ENCODE measurements at places on chromosomes 2 and 18.

DNA sequence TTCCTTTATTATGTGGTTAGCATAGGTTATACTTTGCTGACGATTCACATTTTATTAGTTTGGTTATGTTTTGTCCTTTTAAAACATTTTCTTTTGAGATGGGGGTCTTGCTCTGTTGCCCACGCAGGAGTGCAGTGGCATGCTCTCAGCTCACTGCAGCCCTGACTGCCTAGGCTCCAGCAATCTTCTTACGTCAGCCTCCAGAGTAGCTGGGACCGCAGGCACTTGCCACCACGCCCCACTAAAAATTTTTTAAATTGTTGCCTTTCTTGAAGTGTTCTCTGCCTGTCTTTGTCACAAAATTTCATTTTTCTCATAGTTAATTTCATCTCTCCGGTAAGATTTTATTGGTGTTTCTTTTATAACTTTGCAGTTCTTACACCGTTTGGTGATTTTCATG is 18.9 kb downstream of the HRH4 start:
- DNase-seq, result no peak

DNA sequence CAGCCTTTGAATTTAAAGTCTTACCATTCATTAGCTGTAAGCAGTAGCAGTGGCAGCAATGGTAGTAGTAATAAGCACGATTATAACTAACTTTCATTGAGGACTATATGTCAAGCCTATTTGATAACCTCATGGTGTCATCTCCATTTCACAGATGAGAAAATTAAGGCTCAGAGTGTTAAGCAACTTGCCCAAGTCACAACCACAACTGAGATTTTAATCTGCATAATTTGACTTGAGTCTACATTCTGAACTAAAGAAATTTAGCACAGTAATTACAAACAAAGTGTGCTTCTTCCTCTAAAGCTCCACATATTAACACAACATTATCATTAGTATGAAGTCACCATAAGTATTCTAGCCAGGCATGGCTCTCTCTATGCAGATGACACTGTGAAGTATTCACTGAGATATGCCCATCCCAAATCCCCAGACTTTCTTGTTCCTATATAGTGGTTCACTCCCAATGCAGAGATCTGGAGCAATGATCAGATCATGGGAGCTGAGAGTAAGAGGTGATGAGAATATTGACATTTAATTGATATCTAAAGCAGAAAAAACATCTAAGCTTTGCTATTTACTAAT is 120.2 kb downstream of the ATAD2B start:
- DNase-seq, result no peak

GRCh38 chr2:217897091-217897715 is 105.6 kb downstream of the TNS1 start:
- DNase-seq, result no peak

DNA sequence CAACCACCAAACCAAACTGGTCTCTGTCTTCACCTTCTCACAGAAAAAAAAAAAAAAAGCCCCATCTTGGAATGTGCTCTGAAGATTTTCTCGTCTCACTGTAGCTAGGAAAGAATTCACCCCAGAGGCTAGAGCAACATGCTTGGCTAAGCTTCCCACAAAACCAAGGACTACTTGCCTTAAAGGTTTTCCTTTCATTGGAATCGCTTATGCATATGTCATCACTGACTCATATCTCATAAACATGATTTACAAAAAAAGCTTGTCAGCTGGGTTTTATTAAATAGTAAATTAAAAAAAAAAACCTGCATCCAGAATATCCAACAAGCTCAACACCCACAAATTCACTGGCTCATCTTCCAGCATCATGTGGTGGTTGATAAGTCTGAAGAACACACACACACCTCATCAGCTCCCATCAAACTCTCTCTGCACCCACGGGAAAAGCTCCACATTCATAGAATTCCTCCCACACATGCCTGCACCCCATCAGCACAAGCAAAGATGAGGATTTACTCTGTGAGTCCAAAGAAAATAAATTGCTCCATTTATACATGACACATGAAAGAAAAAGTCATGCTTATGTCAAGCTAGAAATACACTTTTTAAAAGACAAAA is 182.0 kb upstream of the TRIB2 start:
- DNase-seq, result no peak

DNA sequence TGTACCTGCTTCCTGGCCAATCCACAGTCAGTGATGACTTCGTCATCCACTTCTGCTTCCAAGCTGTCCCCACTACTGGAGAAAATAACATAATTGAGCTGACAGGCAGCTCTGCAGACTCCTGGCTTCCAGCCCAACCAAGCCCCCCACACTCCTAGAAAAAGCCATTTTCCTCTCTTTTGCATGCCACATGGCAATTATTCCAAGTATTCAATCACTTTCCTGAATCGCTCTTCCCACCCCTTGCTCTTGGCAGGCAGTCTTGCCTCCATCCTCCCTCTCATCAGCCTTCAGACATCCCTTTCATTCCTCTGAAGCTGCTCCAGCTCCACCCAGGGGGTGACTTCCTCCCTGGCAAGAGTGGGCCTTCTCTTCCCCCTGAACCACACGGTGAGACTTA is 14.3 kb upstream of the ST8SIA5 start:
- no peak for DNase-seq

GRCh38 chr2:232937278-232937906 is 67.3 kb downstream of the SNORC start:
- no peak for DNase-seq

GRCh38 chr2:148455791-148456190 is 188.8 kb upstream of the EPC2 start:
- DNase-seq, result no peak

DNA sequence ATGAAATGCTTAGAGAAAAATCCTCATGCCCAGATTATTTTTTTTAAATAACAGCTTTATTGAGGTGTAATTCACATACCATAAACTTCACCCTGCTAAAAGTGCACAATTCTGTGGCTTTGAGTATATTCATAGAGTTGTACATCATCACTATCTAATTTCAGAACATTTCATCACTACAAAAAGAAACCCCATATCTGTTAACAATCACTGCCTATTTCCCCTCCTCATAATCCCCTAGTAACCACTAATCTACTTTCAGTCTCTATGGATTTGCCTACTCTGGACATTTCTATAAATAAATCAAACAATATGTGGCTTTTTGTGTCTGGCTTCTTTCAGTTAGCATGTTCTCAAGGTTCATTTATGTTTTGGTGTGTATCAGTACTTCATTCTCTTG is 51.4 kb downstream of the OSBPL1A start:
- DNase-seq, result no peak

DNA sequence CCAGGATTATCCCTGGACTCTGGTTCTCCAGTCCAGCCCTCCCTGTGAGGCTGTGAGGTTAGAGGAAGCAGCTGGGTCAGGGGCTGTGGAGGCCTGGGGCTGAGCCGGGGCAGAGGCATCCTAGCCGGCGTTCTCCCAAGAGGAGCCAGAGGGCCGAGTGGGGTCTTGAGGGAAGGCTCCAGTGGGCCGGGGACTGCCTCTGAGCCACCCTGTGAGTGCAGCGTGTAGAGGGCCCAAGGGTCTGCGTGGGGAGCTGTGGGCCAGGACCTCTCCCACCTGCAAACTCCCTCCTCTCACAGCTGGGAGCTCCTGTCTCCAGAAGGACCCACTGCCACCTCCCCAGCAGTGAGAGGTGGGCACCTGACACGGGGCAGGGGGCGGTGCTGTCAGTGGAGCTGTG is 41.0 kb downstream of the GLI2 start:
- no peak for DNase-seq

- peak; percentile 10 for DNase-seq
These were observed 150.4 kb downstream of the PTH2R start for GRCh38 chr2:208556983-208557484.

DNA sequence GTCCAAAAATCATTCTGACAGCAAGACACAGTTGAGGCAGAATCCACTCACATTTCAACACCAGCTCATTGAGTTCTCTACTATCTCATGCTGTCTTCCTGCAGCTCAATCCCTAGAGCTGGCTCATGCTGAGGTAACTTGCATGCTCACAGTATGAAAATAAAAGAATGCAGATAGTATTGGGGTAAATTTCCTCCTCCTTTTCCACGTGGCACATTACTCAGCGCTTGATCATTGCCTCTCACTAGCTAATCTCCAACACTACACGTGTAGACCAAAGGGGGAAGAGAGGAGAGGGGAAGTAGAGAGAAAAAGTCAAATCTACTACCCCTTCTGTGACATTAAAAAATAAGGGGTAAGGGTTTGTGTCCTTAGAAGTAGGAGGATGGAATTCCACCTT is 300.6 kb downstream of the AFF3 start:
- DNase-seq, result no peak

DNA sequence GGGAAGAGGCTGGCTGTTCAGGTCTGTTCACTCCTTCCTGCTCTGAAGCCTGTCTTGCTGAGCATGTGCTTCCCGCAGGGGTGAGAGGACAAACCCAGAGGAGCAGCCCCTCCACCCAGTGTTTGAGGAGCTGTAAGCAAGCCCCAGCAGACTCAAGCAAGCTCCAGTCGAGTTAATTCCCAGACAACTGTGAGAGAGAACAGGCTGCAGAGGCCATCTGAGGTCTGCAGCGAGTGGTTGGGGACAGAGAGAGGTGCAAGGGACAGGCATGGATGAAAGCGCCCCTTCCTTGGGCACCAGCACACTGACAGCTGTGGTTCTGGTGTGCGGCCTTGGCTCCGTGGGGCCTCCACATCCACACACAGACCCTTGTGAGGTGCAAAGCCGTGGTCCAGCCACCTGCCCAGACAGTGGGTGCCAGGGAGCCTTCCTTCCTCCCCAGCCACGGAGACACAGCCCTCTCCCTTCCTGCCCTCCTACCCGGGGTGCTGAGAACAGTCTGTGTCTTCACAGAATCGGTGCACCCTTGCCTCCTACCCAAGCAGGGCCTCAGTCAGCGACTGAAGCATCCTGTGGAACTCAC is 36.2 kb downstream of the MAL start:
- DNase-seq, result no peak

- DNase-seq, result no peak
These were observed 1615.2 kb upstream of the ACVR2A start for GRCh38 chr2:146229508-146230155.

DNA sequence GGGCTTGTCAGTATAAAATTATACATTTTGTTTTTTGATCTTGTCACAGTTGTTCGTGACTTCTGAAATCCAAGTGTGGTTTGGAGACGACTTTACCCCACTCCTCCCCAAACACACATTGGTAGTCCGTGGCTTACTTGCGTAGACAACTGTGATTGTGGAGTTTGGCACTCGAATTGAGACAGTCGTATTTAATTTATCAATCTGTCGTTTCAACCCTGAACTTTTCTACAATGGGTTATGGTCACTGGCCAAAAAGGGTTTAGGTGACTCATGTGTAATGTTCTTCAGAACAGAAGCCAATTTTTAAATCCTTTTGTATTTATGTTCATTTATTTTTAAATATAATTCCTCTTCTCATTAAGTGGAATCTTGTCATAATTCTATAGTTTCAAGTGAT is 129.9 kb downstream of the SPTBN1 start:
- DNase-seq, result no peak

GRCh38 chr2:229780856-229781773 is 66.8 kb upstream of the DNER start:
- DNase-seq, result peak; percentile 28

DNA sequence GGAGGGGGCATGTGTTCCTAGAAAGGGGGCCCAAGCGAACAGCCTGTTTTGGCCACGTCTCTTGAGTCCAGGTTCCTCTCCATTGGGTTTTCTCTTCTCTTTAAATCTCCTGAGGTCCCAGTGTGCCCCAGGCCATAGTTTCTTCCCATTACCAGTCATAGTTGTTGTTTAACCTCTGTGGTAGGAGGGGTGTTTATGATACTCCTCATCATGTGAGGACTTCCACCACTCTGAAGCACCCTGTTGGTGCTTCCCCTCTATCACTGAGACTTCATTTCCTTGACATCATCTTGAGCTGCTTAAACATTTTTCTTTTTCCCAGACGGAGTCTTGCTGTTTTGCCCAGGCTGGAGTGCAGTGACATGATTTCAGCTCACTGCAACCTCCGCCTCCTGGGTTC is 45.9 kb downstream of the WIPF1 start:
- DNase-seq, result no peak

DNA sequence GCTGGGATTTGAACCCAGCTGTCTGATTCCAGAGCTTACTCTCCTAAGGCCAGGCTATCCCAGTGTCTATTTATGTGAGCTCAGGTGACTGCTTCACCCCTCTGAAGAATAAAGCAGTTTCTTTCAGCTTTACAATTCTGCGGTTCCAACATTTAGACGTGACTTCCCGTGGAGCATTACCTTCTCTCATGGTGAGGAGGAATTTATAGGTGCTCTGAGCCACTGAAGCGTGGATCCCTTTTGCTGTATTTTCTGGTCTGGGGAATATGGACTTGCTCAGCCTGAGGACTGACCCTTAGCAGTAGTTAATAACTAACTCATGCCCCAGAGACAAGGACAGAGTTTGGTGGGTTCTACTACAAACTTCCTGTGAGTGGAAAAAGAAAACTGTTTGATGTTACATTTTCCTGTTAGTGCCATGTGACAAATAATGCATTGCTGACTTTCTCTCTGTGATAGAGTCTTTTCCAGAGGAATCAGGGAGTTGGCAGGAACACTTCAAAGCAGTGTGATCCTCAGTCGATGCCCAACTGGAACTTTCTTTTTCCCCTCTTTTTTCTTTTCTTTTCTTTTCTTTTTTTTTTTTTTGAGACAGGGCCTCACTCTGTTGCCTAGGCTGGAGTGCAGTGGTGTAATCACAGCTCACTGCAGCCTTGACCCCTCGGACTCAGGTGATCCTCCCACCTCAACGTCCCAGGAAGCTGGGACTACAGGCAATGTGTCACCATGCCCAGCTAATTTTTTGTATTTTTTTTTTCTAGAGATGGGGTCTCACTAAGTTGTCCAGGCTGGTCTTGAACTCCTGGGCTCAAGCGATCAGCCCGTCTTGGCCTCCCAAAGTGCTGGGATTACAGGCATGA is 21.9 kb downstream of the CASP10 start:
- DNase-seq, result peak; percentile 58

DNA sequence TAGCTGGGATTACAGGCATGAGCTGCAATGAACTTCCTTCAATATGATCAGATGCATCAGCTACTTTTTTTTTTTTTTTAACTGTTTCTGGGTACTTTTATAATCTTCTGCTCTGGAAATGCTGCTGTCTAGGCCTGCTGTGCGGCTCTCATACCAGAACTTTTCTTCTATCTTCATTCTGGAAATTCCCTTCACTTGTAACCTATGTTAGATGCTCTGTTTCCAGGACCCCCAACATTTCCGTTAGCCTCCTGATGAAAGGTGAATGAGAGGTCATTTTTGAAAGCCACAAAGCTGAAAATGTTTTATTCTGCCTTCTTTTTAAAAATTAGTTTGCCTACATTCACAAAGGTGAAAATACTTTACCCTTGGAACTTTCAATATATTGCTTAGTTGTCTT is 8.6 kb downstream of the AGFG1 start:
- no peak for DNase-seq

DNA sequence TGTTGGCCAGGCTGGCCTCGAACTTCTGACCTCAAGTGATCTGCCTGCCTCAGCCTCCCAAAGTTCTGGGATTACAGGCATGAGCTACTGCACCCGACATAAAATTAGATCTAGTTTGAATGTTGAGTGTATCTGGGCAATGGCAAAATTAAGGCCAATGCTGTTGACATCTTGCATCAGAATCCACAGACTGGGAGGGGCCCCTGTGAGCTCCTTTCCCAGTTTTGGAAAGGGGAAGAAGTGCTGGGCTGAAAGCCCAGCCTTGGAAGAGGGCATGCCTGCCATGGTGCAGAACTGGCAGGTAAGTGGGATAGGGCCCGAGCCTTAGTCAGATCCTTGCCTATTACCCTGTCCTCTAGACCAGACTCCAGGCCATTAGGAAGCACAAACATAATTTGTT is 4.5 kb upstream of the MYOM1 start:
- DNase-seq, result no peak

GRCh38 chr18:41042866-41043265 is 912.2 kb upstream of the PIK3C3 start:
- DNase-seq, result no peak

GRCh38 chr2:159187106-159187505 is 99.4 kb downstream of the WDSUB1 start:
- no peak for DNase-seq
